ENCODE measurements at places on chromosomes 16 and 17.

DNA sequence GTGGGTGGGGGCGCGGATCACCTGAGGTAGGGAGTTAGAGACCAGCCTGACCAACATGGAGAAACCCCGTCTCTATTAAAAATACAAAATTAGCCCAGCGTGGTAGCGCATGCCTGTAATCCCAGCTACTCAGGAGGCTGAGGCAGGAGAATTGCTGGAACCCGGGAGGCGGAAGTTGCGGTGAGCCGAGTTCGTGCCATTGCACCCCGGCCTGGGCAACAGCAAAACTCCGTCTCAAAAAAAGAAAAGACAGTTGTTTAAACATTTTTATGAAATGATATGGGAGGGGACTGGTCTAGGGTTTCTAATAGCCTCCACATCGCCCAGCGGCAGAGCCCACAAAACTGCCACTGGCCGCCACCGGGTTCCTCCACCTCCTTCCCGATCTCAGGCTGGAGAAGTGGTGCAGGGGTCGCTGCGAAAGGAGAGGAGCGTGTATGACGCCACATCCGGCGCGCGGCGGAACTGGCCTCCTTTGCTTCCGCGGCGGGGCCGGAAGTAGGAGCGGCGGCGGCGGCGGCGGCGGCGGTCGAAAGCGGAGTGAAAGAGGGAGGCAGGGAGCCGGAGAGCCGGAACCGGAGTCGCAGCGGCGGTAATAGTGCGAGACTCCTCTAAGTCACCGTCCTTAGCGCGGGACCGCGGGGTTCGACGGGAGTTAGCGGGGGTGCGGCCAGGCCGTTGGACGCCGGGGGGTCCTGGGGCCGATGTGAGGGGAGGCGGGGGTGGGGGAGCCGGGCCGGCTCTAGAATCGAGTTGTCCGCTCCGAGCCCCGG is at the start of gene PPP4C:
Gene PPP4C (plus strand): TSS at position 492 of the 773 bp plus-strand sequence. CDS start 384 bp downstream, outside the sequence.
- peak; percentile 87 for DNase-seq

GRCh38 chr16:88472069-88472468 is 19.0 kb downstream of the ZFPM1 start:
- DNase-seq: no peak

GRCh38 chr17:42659079-42659931 is at the start of gene TUBG2:
TUBG2 (plus strand) TSS chr17:42659284; CDS start chr17:42659504, 220 bp downstream.
- DNase-seq: no peak

- no peak for DNase-seq
Measured at GRCh38 chr17:31490671-31491375, 99.3 kb downstream of the RAB11FIP4 start.

- no peak for DNase-seq
Measured at GRCh38 chr17:72407336-72407909, 286.6 kb downstream of the SOX9 start.

DNA sequence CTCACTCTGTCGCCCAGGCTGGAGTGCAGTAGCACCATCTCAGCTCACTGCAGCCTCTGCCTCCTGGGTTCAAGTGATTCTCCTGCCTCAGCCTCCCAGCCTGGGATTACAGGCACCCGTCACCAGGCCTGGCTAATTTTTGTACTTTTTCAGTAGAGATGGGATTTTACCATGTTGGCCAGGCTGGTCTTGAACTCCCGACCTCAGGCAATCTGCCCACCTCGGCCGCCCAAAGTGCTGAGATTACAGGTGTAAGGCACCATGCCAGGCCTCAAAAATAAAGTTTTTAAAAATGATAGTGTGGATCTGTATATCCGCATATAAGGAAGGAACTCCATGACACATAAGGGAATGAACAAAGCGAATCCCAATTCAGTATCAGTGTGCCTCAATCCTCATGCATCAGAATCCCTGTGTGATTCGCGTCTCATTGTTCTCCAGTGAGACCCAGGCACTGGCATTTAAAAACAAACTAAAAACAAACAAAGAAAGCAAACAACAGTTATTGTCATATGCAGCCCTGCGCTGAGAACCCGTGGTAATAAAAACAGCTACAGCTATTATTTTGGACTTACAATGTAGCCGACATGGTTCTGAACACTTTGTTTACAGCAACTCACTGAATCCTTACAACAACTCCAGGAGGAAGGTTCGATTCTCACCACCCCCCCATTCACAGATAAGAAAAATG is 54.1 kb upstream of the CREBBP start:
- DNase-seq: no peak

DNA sequence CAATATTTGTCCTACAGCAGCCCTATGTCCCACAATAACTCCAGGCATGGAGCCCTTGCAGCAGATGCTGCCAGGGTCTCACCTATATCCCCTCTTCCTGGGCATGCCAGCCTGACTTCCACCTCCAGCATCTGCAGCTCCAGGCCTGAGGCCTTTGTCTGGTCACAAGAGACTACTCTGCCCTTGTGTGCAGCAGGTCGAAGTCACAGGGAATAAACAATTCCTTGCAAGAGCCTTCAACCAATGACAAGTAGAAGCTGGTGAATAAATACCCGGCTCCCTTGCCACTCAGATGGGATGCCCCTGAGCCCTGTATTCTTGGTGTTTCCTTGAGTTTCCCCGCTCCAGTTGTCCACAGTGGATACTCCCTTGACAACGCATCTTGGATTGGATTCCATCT is 23.0 kb downstream of the CES1 start:
- DNase-seq: no peak

- DNase-seq: no peak
Measured at GRCh38 chr17:81086789-81087551, 52.0 kb downstream of the BAIAP2 start.
